Astrocyte (in vitro differentiated cells and primary cell): ENCODE measurements at places on chromosomes 13 and 19. TPM values are rescaled to one million over a fixed set of nuclear protein-coding genes. Genes with fewer than 3 reads are reported as not detected.
A peak's percentile ranks its signal among the peaks of the same experiment; 100 is the strongest.

GRCh38 chr19:40941481-40942219 lies 49.4 kb upstream of the CYP2B6 start:
- DNase-seq, result no peak

DNA sequence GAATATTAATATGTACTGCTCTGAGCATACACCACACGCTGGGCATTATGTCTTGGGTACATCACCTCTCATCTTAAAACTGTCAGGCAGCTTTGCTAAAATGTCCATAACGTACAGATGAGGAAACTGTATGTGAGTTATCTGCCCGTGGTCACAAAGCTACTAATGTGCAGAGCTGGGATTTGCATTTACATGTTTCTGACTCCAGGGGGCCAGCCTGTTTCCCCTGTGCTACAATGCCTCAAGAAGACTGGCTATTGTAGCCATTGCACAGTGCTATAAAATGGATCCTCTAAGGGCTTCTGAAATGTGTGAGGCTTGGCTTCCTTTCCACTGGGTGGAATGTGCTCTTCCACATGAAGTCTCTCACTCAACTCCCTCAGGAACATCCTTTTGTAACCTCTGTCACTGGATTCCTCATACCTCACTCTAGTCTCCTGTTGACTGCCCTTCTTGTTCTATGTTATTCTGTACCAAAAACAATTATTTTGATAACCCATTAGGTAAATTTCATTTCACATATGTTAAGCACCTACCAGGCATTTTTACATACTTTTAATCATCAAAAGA lies 95.6 kb upstream of the HTR2A start:
- no peak for DNase-seq

GRCh38 chr19:17681505-17682125 lies 6.5 kb downstream of the UNC13A start:
- peak; percentile 34 for DNase-seq

GRCh38 chr13:93948162-93948922 lies 531.1 kb downstream of the DCT start:
- DNase-seq, result no peak

- DNase-seq, result no peak
Observed at GRCh38 chr19:858868-859843, at the start of gene CFD. TSS of gene CFD (plus strand) at chr19:859664. CDS start at chr19:859690, 26 bp downstream.

GRCh38 chr13:26992951-26993719 lies 178.5 kb downstream of the USP12 start:
- DNase-seq, result no peak

Gene ZNF471
- 0.26 and 0.77 TPM in 2 replicates for total RNA-seq

DNA sequence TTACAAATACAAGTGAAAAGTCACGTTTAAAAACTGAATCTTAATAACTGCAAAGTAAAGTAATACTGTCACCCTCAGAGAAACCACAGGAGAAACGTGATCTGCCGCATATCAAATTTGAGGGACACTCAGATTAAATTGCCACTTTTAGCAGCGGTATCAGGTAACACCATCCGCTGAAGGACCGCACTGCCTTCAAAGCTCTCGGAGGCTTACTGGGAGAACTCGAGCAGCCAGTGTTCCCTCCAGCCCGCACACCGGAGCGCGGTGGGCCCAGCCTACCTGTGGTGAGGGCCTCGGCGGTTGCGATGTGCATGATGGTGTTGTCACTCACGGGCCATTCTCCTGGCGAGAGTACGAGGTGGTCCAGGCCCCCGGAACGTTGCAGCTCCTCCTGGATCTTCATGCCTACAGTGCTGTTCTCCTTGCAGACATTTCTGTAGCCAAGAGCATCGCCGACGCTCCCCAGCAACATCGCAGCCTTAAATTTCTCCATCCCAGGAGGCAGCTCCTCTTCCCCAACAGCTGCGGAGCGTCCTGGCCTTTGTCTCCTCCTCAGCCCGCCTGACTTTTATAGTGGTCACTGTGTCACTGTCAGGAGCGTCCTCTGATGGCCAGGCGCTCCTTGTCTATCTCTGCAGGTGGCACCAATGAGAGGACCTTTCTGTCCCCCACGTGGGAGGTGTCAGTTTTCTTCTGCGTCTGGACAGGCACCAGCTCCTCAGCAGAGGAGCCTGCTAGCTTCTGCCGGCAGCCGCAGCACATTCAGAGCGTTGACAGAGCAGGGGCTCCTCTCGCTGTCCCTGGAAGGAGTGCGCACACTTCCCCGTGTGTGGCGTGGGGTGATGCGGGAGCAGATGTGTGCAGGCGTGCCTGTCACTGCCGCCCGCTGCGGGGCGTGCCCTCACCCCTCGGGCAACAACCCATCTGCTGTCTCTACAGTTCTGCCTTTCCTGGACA lies at the start of gene ADPRHL1:
Gene ADPRHL1 (minus strand): TSS at position 547 of the 960 bp plus-strand sequence. CDS start 51 bp downstream, at position 496.
- no peak for DNase-seq
